ENCODE measurements at places on chromosomes 1 and 21. TPM values are rescaled to one million over a fixed set of nuclear protein-coding genes. Genes with fewer than 3 reads are reported as not detected.

DNA sequence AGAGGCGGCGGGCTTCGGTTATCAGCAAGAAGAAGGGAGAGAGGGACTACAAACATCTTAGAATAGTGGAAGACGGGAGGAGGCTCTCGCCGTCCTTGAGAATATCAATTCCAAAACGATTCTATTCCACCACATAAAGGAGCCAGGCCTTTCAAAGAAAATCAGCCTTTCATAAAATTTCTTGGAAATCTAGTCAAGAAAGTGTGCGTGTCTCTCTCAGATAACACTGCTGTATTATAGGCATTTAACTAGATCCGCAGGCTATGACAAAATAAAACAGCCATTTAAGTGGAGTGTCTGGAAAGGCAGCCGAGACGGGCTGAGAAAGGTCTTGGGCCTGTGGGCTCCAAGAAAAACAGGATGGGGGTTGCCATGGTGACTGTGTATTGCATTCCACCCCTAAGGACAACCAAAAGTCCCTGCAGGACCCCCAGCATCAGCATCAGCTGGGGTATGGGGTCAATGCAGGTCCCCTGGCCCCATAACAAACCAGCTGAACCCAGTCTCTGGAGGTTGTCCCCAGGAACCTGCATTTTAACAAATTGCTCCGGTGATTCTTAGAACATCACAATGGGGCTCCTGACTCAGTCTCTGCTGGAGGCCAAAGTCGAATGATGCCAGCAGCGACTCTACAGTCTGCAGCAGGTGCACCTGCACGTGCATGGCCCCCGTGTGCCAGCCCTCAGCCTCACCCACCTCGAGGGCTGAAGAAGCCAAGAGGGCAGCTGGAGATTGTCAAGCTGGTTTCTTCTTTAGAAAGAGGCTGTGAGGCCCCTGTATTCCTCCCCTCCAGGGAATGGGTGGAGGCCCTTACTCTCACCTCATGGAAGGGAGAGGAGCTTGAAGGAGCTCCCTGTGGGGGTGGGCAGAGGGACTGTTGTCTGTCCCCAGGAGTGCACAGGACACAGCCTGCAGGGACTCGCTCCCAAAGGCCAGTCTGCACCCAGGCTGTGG lies 287.4 kb downstream of the NPHP4 start:
- H3K27ac ChIP-seq: no peak overlapping the region
- H3K27me3 ChIP-seq: no peaks in the 10 kb centered on the region
- no peaks in the 10 kb centered on the region for H3K4me1 ChIP-seq
- H3K36me3 ChIP-seq: no peaks in the 10 kb centered on the region
- no peak overlapping the region for H3K4me3 ChIP-seq
- no peak for DNase-seq

DNA sequence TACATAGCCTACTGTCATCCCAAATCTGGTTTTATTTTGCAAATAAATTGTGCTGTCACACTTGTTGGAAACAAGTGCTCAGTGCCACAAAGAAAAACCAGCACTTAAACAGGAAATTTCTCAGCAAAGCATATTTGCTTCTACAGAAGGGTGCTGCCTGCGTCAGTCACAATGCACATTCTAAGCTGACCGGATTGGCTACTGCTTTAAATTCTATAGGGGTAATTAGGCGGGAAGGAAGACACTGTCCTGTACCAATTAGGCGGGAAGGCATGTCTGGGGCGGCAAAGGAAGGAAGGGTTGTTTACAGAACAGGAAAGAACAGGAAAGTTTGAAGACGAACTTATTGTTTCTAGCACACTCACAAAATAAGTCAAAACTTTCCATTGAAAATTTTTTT lies 2.8 kb downstream of the IFI16 start:
- H3K27ac ChIP-seq: peak overlapping the region; percentile 88
- no peaks in the 10 kb centered on the region for H3K27me3 ChIP-seq
- DNase-seq: no peak
- H3K36me3 ChIP-seq: no peaks in the 10 kb centered on the region

DNA sequence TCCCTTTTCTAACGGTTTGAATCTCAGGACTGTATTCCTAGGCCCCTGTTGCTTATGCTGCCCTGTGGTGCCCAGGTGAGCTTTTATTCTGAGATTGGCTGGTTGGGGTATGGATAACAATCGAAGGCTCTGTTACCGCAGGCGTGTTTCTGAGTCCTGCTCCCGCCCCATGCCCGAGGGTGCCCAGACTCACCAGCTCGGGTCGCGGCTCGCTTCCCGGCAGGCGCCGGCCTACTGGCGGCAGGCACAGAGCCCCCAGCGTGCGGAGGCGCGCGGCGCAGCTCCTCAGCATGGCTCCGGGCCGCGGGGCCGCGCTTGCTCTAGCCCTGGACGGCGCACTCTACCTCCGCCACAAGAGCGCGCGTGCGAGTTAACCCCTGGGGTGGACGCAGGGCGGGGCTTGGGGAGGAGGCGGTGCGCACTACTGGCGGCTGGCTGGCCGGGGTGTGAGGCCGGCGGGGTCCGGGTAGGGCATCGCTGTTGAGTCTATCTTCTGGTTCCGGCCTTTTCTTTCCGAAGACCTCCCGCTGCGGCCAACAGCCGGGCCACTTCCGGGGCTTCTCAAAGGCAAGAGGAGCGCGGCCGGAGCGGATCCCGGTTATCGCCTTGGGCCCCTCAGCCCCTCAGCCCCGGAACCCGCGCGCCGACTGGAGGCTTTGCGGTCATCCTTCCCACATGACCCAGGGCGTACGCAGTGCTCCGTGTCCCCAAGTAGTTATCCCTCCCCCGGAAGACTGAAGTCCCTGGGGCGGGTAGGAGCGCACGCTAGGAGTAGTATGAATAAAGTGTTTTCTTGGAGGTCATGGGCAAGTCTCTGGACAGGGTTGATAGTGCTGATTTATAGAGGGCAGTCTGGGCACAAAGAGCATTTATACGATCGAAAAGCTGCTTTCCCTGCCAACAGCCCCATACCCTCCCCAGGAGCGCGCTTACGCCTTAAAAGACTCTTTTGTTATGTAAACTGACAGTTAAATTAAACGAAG lies at the start of gene THEM4:
TSS of gene THEM4 (minus strand) at position 345 of the 983 bp plus-strand sequence. CDS start at position 292, 53 bp downstream.
- peak within 1 kb of the TSS; percentile 47 for H3K4me3 ChIP-seq
- H3K36me3 ChIP-seq: no peaks in the 10 kb centered on the region
- H3K27ac ChIP-seq: peak within 1 kb of the TSS; percentile 67
- H3K4me1 ChIP-seq: no peaks in the 10 kb centered on the region
- DNase-seq: peak; percentile 96

KRTAP10-12 gene
- not detected for total RNA-seq

- no peaks in the 10 kb centered on the region for H3K36me3 ChIP-seq
- H3K4me1 ChIP-seq: no peaks in the 10 kb centered on the region
- H3K27ac ChIP-seq: peak overlapping the region; percentile 64
- DNase-seq: no peak
Observed at GRCh38 chr1:168729405-168729802, 398 bp upstream of the DPT start.

DNA sequence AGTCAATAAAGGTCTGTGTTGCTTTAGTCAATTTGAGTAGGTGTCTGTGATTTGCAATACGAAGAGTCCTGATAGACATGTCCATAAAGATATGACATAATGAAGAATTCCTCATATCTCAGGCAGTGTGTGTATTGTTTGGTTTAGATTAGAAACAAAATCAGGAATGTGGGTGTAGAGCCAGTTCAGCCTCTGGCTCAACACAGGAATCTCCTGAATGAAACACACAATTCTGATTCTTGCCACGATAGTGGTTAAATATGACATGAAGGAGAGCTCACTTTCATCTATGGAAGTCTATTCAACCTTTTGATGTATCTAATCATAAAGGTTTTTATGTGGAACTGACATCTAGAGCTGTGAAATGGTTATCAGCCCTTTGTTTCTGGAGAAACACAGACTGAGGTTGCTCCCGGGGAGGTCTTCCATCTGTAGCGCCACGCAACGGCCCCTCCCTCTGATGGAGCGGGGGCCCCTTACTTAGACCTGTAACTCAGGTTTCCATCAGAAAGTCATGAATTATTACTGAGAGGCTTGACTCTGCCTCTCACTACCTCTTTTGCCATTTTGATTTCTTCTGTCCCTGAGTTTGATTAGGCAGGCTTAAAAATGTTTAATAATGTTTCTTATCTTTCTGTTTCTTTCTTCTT lies 19.5 kb downstream of the TSPAN2 start:
- no peak overlapping the region for H3K4me3 ChIP-seq
- DNase-seq: no peak
- H3K36me3 ChIP-seq: no peaks in the 10 kb centered on the region
- H3K4me1 ChIP-seq: peaks cover 8% of the 10 kb centered on the region

GRCh38 chr21:39845571-39846130 lies 21.6 kb upstream of the PCP4 start:
- no peaks in the 10 kb centered on the region for H3K36me3 ChIP-seq
- DNase-seq: no peak
- H3K4me1 ChIP-seq: no peaks in the 10 kb centered on the region
- no peak overlapping the region for H3K4me3 ChIP-seq
- H3K27ac ChIP-seq: no peak overlapping the region

NFASC gene
- total RNA-seq: 29.7 TPM

- no peaks in the 10 kb centered on the region for H3K27me3 ChIP-seq
- H3K36me3 ChIP-seq: no peaks in the 10 kb centered on the region
- no peak overlapping the region for H3K4me3 ChIP-seq
- no peak overlapping the region for H3K27ac ChIP-seq
Observed at GRCh38 chr1:116195077-116195868, 84.1 kb downstream of the MAB21L3 start.

CLDN17 gene
- total RNA-seq: not detected

GRCh38 chr1:109152196-109152595 lies 38.3 kb downstream of the ELAPOR1 start:
- H3K4me3 ChIP-seq: no peak overlapping the region
- no peak overlapping the region for H3K27ac ChIP-seq
- H3K36me3 ChIP-seq: no peaks in the 10 kb centered on the region
- no peak for DNase-seq
- H3K27me3 ChIP-seq: no peaks in the 10 kb centered on the region

PSEN2 gene
- total RNA-seq: 80.9 TPM

AMY2A gene
- total RNA-seq: not detected

DNA sequence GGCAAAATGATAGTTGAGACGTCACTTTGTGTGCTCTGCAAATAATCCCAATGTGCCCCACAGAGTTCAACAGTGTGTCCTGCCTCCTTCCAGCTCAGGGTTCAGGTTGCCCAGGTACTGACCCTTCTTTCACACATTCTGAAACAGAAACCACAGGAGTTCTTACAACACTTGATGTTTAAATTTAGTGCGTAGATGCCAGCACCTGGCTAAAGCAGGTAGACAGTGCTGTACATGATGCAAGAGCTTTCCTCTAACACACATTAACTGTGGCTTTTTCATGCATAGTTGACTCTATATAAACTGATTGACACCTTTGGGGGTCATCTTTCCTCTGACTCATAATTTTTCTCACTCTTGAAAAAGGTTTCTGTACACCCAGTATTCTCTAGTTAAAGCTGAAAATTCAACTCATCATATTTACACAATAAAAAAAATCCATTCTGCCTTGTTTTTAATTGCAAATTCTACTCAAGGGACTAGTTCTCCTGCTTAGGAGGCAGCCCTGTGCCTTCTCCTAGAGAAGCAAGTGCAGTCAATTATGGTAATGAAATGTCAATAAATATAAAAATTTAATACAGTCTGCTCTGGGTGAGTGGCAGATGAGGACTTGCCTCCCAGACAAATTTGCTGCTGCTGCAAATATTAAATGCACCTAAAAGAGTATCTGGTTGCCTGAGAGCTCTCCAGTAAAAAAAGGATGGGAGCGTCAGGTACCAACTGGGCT lies 91.4 kb downstream of the NR5A2 start:
- H3K27me3 ChIP-seq: no peaks in the 10 kb centered on the region
- no peak overlapping the region for H3K4me3 ChIP-seq
- no peak overlapping the region for H3K27ac ChIP-seq
- no peaks in the 10 kb centered on the region for H3K4me1 ChIP-seq

USP25 gene
- total RNA-seq: 34.6 TPM

DNA sequence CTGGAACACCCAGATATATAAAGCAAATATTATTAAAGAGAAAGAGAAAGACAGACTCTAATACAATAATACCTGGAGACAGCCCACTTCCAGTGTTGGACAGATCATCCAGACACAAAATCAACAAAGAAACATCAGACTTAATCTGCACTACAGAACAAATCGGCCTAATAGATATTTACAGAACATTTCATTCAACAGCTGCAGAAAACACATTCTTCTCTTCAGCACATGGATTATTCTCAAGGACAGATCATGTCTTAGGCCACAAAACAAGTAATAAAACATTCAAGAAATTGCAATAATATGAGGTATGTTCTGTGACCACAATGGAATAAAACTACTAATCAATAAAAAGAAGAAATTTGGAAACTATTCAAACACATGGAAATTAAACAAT lies 398.3 kb upstream of the DUSP10 start:
- no peak overlapping the region for H3K27ac ChIP-seq
- H3K36me3 ChIP-seq: no peaks in the 10 kb centered on the region
- no peak for DNase-seq
- no peaks in the 10 kb centered on the region for H3K27me3 ChIP-seq
- H3K4me1 ChIP-seq: no peaks in the 10 kb centered on the region

DENND2D gene
- total RNA-seq: 25.9 TPM

GRCh38 chr1:26287033-26287711 lies 7.3 kb downstream of the SH3BGRL3 start:
- no peak for DNase-seq
- H3K4me3 ChIP-seq: no peak overlapping the region
- H3K4me1 ChIP-seq: peaks cover 3% of the 10 kb centered on the region
- no peaks in the 10 kb centered on the region for H3K36me3 ChIP-seq

DNA sequence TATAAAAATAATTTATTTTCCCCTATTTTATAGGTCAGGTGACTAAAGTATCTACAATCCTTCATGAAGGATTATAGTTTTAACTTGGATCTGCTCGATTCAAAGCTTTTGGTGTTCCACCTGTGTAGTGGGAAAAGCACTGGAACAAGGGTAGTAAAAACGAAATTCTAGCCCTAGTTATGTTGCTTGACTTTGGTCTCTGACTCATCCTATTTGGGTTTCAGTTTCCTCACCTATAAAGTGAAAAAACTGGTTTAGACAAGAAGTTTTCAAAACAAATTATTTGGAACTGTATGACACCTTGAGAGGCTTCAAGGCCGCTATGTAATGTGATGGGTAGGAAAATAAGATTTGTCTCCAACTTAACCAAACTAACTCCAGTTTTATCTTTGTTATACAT lies 505.2 kb upstream of the ZRANB2 start:
- no peaks in the 10 kb centered on the region for H3K36me3 ChIP-seq
- H3K27me3 ChIP-seq: no peaks in the 10 kb centered on the region
- no peak for DNase-seq
- H3K27ac ChIP-seq: no peak overlapping the region
- no peaks in the 10 kb centered on the region for H3K4me1 ChIP-seq
- H3K4me3 ChIP-seq: no peak overlapping the region

CD2 gene
- total RNA-seq: 1.0 TPM

CLEC20A gene
- not detected for total RNA-seq

ADGRB2 gene
- 3.7 TPM for total RNA-seq

AJAP1 gene
- 0.97 TPM for total RNA-seq

DNA sequence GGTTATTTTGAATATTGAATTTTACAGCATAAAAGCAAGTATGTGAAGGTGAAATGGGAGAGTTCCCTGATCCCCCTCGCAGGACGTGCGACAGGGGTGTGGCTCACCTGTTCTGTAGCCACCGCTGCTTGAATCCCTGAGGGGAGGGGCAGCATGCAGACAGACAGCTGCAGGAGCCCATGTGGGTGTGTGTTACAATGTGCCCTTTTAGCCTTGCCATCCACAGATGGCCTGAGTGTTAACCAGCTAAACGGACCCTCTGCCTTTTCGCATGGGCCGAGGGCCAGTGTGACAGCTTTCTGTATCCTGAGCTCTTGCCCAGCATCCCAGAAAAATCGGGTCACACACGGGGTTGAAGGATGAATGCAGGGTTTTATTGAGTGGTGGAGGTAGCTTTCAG lies 43.3 kb downstream of the JAM2 start:
- no peaks in the 10 kb centered on the region for H3K36me3 ChIP-seq
- no peaks in the 10 kb centered on the region for H3K27me3 ChIP-seq
- H3K4me1 ChIP-seq: no peaks in the 10 kb centered on the region
